ENCODE measurements at places on chromosomes 5 and 9.

GRCh38 chr5:172600571-172600970 lies 40.5 kb upstream of the NEURL1B start:
- no peak for DNase-seq

- no peak for DNase-seq
Measured at GRCh38 chr5:154829181-154829588, 21.2 kb downstream of the FAXDC2 start.

DNA sequence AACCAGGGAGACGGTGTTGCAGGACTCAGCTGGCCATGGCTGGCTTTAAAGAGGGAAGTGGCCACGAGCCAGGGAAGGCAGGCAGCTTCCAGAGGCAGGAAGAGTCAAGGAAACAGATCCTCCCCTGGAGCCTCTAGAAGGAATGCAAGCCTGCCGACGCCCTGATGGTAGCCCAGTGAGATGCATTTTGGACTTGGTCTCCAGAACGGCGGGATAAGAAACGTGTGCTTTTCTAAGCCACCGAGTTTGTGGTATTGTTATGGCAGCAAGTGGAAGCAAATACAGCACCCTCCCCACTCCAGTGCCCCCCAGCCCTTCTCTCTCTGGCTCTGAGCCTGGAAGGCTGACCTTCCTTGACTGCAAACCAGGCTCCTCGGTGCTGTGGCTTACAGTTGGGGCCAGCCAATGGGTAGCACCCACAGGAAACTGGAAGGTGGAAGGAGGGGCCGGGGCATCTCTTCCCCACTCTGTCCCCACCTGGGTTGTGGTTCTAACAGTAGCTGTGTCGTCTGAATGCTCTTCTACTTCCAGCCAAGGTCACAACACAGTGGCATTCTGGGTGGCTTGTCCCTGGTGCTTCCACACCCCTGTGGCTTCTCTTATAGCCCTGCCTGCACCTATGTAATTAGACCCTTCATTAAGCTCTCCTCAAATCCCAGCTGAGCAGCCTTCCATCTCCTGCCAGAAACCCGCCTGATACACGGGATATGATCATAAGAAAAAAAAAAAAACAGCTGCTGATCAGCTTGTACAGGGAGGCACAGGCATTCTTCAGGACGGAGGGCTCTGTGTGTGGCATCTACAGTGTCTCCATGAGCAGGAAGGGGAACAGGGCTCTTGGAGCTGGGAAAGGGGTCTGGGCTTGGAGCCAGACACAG lies 29.9 kb upstream of the UNC5A start:
- no peak for DNase-seq

- DNase-seq, result no peak
Measured at GRCh38 chr5:54443270-54443669, 12.2 kb upstream of the HSPB3 start.

DNA sequence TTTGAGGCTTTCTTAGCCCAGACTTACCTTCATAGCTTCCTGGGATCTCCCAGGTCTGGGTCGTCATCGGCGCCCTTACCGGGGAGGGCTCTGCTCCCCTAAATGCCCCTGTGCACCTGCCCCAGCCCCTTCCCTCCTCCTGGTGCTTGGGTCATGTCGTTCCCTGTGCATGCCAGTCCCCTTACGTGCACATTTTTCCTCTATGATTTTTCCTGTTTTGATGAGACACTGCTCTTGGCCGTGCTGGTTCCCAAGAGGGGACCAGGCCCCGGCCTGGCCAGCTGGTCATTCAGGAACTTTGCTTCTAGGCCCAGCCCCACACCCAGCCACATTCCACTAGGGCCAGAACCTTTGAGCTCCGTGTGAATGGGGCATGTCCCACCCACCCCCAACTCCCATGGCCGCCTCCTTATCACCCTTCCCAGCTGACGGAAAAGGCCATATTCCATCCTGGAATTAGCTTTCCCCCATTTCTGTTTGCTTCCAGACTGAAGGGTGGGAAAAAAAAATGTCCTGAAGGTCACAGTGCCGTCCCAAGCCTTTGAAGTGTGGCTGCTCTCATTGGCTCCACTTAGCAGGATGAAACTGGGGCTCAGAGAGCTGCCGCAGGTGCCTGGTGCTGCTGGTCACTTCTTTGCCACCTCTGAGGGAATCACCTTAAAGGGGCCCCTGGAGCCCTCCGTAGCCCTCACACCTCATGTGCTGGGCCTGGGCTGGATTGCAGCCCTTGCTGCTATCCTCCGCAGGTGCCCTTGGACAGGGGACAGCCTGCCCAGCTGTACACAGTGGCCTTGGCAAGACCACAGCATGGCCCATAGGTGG lies 25.1 kb downstream of the ERGIC1 start:
- DNase-seq, result no peak

DNA sequence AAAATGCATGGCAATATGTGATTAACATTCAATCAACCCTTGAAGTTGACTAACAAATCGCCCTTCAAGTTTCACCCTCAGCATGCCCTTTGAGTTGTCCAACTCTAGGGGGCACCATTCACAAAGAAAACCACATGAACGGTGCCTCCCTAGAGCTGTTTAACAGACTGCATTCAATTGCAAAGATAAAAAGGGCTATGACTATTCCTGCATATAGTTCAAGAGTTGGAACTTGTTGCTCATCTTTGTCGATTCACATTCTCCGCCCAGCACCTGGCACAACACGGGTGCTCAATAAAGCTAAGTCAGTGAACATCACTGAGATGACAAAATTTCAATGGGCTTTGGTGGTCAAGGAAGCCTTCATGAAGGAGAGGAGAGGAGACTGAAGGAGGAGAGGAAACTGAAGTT lies 69.6 kb upstream of the SLC30A5 start:
- no peak for DNase-seq

GRCh38 chr9:93680443-93681268 lies 104.3 kb downstream of the PHF2 start:
- no peak for DNase-seq

- no peak for DNase-seq
Measured at GRCh38 chr9:107547772-107548297, 58.3 kb upstream of the KLF4 start.

DNA sequence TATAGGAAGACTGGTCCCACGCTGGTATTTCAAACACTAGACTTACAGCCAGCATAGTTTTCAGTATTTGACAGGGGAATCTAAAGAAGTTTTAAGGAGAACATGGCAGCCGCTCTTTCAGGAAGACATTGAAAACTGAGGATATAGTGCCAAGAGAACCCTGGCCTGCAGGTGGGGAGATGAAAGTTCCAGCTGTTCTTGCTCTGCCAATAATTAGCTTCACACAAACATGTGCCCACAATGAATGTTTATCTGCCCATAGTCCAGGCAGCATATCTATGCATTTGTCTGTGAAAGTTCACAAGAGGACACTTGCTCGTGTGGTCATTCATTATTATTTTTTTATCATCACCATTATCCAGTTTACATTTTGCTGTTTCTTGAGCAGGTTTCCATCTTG lies 47.6 kb upstream of the AGXT2 start:
- no peak for DNase-seq

DNA sequence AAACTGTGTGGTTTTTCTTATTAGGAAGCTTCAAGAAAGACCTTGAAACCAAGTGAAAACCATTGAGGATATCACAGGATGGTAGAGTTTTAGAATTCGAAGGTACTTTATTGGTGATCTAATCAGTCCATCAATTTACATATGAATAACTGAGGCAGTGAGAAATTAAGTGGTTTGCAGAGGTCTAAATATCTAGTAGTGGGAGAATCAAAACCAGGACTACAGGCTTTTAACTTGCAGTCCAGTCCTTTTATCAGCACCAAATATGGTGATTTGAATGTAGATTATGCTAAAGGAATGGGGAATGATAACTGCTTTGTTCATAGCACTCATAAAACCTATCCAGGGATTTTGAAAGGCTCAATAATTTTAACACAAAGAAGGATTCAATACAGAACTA lies 85.8 kb downstream of the ZSWIM6 start:
- DNase-seq, result no peak

DNA sequence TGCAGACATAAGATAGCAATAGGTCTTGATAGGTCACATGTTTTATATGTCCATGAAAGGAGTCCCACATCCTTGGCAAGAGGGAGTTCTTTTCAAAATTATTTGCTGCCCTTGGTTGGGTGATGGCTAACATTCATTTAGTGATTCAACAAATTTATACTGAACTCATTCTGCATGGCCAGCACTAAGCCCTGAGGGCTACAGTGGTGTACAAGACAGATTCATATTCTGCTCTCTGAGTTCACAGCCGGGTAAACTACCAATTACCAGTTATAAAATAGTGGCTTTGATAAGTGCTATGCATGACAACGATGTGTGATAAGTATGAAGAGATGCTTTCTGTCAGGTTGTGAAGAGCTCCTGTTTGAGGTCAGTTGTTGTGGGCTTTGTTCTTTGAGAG lies 340.0 kb downstream of the GABRG2 start:
- no peak for DNase-seq

- no peak for DNase-seq
Measured at GRCh38 chr5:147504535-147504934, 5.3 kb downstream of the DPYSL3 start.

DNA sequence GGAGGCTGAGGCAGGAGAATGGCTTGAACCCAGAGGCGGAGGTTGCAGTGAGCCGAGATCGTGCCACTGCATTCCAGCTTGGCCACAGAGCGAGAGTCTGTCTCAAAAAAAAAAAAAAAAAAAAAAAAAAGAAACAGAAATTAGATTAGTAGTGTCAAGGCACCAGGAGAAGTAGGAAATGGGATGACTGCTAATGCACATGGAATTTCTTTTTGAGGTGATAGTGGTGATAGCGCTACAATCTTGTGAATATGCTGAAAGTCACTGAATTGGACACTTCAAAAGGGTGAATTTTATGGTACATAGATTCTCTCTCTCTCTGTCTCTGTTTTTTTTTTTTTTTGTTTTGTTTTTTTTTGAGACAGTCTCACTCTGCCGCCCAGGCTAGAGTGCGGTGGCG lies 42.1 kb upstream of the SUB1 start:
- no peak for DNase-seq

GRCh38 chr9:17294822-17295624 lies 160.2 kb downstream of the CNTLN start:
- no peak for DNase-seq

DNA sequence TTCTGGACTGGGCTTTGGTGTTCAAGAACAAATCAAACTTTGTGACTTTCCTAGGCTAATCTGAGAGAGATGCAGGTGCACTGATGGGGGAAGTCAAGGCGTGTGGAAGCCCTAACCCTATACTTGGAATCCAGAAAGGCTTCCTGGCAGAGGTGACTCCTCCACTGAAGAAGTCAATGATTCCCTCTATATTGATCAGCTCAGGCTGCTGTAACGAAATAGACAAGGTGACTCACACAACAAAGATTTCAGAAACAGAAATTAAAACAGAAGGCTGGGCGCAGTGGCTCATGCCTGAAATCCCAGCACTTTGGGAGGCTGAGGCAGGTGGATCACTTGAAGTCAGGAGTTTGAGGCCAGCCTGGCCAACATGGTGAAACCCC lies 69.6 kb upstream of the GGTA1 start:
- DNase-seq, result no peak

DNA sequence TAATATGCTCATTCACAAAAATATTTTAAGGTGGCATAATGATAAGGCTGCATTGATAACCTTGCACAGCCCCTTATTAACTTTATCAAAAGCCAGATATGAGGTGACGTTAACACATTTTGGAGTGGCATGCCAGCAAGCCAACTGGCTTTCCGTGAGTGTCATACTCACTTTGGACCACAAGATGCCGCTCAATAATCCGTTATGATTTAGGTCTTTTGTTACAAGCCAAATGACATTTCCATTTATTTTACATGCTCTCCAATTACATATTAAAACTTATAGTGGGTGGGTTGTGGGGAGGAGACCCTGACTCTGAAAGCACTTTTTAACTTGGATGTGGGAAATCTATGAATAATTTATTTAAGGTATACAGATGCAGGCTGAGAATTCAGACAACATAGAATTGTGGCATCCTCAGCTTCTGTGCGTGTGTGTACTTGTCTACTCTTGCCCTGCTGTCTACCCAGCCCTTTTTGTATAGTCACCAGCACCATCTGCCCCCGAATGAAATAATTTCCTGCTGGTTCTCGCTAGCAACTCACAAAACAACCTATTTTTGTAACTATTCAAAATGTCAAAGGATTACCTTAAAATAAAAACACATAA lies 305.1 kb downstream of the PSAT1 start:
- DNase-seq, result no peak

GRCh38 chr9:132575005-132575609 lies 7.3 kb upstream of the BARHL1 start:
- DNase-seq, result no peak

DNA sequence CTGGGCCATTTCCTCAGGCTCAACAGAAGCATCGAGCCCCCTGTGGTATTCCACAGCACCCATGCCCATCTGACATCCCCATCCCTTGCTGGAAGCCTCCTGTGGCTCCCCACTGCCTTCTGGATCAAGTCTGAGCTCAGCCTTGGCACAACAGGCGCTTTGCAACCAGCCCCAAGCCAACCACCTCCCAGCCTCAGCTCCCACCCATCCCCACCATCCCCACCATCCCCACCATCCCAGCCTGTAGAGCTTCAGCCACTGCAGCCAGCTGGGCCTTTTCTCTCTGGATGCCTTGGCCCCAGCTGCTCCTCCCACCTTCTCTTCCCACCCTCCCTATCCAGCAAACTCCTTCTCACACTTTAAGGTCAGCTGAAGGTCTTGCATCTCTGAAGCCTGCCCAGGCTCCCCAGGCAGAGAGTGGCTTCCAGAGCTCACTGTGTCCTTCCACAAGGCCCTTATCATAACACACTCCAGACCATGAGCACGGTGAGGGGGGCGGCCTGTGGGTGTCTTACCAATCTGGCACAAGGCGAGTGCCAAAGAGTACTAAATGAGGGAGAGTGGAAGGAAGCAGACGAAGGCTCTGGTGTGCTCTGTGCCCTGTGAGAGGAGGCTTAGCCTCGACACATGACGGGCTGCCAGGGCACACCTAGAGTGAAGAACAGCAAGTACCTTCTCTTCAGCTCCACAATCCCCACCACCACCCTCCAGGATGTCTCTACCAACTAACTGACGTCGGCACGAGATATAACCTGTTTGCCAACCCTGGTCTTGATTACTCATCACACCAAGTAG lies 6.5 kb downstream of the HIGD2A start:
- no peak for DNase-seq

GRCh38 chr9:117464941-117465616 lies 50.2 kb upstream of the ASTN2 start:
- DNase-seq, result no peak

GRCh38 chr5:158594595-158595242 lies 505.0 kb downstream of the EBF1 start:
- DNase-seq, result no peak

DNA sequence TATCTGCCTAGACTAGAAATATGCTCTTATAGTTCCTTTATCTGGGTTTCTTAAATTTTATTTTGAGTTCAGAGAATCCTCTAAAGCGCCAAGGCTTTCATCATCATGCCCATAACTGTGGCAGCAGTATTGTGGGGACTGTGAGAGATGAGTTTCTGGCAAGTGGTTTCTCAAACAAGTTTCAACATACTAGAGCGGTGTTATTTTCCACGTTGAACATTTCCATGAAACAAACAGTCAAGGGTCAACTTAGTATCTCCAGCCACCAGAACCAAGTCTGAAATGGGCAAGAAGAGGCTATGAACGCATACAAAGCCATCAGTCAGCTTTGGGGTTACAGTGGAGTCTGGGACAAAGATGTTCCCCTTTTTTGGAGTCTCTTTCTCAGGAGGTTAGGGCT lies 40.3 kb downstream of the SERINC5 start:
- DNase-seq, result no peak

- no peak for DNase-seq
Measured at GRCh38 chr9:93567271-93567959, 9.0 kb upstream of the PHF2 start.

Measured in stimulated activated CD4-positive, alpha-beta T cell treated with anti-CD3 and anti-CD28 coated beads, Interleukin-1b, Interleukin-23, amount 100 ng/mL, for 4 hours (primary cell).